ENCODE measurements at places on chromosomes 1 and 21.

DNA sequence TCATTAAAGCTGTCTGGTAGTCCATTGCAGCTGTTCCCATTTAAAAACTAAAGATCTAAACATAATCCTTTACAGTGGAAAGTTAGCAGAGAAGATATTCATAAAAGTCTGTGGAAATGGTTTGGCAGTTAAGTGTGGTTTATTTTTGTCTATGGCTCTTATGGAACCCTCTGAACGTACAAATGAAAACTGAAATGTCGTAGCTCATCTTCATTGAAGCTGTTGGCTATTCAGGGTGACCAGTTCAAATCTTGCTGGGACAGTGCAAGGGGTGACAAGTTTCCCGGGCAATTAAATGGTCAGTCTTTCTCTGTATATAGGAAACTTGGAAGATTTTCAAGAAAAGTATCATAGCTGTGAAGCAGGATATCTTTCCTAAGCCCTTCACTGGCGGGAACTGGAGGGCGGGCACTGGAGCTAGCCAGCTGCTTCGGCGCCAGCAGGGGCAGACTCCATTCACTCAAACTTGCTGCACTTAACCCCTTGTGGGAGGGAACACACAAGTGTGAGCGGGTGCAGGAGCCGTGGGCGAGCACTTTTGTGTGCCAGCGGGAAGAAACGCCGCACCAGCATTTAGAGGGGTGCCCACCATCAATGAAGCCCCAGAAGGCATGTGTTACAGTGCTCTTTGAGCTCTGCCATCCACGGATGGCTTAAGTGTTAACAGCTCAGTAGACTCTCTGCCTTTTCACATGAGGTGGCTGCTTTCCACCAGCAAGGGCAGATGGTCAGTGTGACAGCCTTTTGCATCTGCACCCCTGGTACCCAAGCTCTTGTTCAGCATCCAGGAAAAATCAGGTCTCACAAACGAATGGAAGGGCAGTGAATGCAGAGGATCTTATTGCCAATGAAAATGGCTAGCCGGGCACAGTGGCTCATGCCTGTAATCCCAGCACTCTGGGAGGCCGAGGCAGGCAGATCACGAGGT is 232.1 kb upstream of the KAZN start:
- no peak for DNase-seq

- DNase-seq: no peak
Observed at GRCh38 chr1:17507915-17508314, 31.6 kb upstream of the ARHGEF10L start.

DNA sequence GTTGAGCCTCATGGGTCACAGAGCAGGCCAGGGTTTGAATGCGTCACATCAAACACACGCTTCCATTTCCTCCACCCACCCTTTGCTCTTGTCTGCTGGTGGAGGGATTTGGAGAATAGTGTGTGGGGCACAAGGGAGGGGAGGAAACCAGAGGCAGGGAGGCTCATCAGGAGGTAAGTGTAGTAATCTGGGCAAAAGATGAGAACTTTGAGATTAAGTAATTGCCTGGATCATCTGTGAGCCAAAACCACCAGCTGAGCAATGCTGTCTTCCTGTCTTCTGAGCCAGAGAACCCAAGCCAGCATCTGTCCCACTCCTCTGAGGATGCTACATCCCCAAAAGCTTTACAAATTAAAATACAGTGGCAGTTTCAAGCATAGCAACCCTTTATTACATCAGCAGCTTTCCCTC is 45.2 kb downstream of the C8B start:
- DNase-seq: no peak

DNA sequence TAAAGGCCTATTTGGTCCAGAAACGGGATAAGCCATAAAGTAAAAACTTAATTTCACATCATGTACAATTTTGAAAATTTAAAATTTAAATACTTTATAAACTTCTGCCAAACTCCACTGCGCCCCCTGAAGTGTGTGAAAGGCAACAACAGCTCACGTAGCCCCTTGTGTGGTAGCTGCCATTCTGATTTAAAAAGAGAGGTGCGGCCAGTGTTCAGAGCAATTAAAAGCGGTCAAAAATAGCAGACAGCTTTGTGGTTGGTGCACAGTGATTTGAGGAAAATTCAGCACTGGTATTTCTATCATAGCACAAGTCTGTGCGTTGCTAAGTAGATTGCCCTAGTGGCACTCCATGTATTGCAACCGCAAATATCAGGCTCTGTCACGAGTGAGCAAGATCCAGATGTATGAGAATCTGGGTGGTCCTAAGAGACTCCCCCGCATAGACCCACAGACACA is 122.5 kb downstream of the ATG4C start:
- no peak for DNase-seq

DNA sequence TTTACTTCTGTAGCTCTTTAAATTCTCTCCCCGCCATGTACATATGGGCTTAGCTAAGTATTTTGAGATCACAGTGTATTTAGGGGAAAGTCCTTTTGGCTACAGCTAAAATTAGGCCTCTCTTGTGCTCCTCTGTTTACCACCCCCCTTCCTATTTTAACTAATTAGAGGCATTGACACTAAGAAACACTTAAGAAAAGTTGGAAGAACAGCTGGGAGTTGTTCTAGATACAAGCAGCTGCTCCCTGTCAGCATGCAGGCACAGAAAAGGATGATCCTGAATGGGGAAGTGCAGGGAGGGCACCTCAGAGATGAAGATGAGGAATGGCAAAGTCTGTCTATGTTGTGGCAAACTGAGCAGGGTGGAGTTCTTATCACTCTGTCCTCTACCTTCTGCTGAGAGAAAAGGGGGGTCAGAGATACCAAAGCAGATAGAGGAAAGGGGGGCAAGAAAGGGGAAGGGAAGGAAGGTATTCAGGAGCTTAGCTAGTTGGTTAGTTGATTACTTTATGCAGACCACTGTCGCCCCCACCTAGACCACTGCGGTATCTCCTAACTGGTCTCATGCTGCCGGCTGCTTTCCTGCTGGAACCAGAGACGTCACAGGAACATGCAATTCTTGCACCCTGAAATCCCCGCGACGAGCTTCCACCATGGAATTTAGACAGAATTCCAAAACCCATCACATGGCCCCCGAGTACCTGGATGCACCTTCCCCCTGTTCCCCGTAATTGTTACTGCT is 82.4 kb upstream of the HOOK1 start:
- DNase-seq: no peak

DNA sequence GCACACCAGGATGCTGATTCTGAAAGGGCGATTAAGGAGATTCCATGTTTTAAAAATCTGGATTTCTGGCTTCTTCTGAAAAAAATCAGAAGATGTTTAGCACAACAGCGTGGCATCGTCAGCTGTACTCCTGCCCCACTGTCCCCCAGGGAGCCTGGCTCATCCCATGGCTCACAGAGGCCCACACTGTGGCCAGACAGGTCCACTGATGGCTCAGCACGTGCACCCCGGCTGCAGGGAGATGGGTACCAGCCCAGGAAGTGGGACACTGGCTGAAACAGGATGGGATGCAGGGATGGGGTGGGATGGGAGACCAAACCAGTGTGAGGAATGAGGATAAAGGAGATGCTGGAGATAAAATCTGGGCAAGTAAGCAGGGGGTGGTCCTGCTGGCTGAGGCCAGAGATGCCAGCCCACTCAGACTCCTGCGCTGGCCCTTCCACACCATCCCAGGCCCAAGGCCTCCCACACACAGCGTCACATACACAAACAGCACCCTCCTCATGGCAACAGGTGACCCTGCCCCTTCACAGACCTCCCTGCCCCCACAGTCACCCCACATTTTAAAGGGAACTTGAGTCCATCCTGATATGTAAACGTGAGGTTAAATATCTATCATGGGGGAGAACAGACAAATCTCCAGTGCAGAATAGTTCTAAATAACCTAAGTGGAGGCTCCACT is 23.9 kb upstream of the SAMD11 start:
- DNase-seq: no peak

GRCh38 chr1:228104526-228105269 is 1.6 kb upstream of the C1orf35 start:
- no peak for DNase-seq

DNA sequence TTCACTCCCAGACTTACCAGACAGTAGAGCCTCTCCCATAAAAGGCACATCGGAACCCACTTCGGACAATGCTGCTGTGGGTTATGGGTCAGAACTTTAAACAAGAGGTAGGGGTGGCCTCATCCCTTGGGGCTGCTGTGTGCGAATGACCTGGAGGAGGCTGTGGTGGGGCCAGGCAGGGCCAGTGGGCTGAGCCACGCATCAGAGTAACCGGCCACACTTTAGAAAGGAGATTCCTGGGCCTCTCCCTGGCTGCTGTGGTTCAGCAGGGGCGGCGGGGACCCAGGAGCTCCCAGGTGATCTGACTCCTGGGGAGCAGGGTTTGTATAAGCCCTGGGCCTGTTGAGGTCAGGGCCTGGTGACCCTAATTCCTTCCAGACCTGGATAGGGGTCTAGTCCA is 110.2 kb upstream of the C1orf174 start:
- no peak for DNase-seq
